GM12891 (cell line): ENCODE measurements at places on chromosomes 7 and 10.

- DNase-seq = no peak
These were observed 8.5 kb upstream of the CHCHD1 start for GRCh38 chr10:73773152-73773879.

DNA sequence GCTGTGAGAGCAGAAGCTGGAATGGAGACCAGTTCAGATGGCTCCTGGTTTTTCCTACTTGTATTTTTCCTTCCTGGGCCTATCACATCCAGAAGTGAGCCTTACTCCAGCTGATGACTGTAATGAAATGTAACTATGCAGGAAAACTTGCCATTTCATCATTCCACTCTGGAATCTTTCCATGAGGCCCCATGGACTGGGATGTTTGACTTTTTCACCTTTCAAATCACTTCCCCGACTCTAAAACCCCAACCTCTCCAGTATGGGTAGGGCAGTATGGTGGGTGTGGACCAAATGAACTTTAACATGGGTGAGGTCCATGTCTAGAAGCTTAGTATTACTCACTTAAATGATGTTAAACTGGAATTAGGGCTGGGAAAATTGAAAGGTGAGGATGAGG lies 40.3 kb upstream of the DLD start:
- no peak for DNase-seq

GRCh38 chr10:1043532-1043995 lies 5.4 kb downstream of the IDI1 start:
- DNase-seq = no peak

GRCh38 chr7:131289051-131289450 lies 38.6 kb upstream of the MKLN1 start:
- no peak for DNase-seq

- no peak for DNase-seq
These were observed 3.1 kb upstream of the ARPC1B start for GRCh38 chr7:99371376-99371920.

- DNase-seq = no peak
These were observed 143.4 kb downstream of the PPP1R3A start for GRCh38 chr7:113775401-113775800.

GRCh38 chr7:140333686-140334085 lies 64.6 kb downstream of the SLC37A3 start:
- no peak for DNase-seq
